SJCRH30 (cell line): ENCODE measurements at places on chromosomes 2 and 18.

GRCh38 chr2:182242609-182243008, 184.2 kb downstream of the PDE1A start:
- no peak for DNase-seq

DNA sequence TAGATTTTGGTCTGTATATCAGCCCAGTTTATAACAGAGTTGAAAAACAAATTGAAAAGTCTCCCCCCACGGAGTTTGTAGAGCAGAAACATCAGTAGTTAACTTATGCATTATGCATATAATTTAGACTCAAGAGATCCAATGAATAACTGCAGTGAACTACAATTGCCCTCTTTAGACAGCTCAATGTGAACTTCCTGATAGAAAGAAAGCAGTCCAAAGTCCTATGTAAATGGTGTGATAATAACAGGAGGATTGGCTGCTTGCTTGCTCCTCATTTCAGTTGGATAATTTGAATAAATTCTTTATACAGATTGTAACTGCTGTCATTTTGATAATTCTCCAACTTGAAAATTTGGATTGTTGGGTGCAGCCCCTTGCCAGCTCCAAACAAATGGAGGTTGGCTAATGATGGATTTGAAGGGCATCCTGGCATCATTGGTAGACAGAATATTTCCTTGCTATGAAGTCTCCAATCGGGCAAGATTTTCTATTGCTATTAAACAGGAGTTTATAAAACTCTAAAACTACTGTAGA, 297.1 kb downstream of the ASXL3 start:
- no peak for DNase-seq

- DNase-seq, result no peak
These were observed 162.0 kb downstream of the ALK start for GRCh38 chr2:29759360-29759759.

GRCh38 chr2:11133238-11133935, 21.9 kb upstream of the SLC66A3 start:
- no peak for DNase-seq
